ENCODE measurements at places on chromosomes 5 and 9.

DNA sequence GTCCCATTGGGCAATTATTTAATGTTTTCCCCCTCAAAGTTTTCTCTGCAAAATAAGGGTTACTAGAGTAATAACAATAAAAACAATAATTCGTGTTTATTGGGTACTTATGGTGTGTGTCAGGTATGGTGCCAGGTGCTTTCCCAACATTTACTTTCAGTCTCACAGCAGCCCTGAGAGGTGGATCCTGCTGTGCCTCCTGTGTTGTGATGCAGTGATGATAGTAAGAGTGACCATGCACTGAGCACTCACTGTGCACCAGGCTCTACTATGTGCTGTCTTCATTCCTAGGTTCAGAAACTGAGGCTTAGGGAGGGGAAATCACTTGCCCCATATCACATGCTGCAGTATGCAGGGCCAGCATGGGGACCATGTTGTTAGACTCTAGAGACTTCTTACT lies 15.5 kb downstream of the OTULINL start:
- DNase-seq: no peak

- no peak for DNase-seq
Observed at GRCh38 chr5:150137997-150138396, 17.6 kb downstream of the PDGFRB start.

DNA sequence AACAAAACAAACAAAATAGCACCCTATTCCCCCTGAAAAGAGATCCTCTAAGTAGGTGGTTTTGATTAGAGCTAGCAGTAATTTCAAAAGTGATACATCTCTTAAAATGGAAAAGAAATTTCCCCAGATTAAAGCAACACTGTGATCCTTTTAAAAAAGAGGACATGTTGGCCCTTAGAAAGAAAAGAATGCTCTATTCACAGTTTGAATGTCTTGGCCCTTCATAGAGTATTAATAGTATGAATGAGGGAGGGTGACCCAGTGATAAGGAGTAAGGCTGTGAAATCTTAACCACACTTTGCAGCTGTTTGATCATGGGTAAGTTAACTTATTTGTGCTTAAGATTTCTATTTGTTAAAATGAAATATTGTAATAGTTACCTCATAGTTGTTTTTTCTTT lies 467.7 kb upstream of the MEF2C start:
- DNase-seq: no peak

- DNase-seq: no peak
Observed at GRCh38 chr5:161385027-161385426, 161.5 kb downstream of the GABRB2 start.

GRCh38 chr5:176550275-176550831 lies 1.2 kb downstream of the CDHR2 start:
- no peak for DNase-seq

DNA sequence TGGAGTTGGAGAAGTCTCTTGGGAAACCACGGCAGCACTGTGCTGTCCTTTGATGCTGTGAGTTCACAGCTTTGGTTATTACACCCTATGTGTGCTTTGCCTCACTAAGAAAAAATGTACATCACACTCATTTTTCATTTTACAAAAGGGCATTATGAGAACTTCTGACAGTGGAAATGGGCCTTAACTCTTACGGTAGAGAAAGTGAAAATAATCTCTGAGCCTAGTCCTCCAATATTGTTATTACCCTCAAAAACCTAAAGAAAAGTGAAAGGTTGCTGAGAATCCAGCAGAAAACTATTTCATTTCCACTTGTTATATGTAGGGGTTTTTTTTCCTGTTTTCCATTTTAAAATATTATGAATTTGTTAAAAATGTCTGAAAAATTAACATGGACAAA lies 8.2 kb upstream of the OR13D1 start:
- no peak for DNase-seq

GRCh38 chr5:141618030-141618803 lies 583 bp downstream of the DIAPH1 start:
- DNase-seq: peak; percentile 90

GRCh38 chr5:169106911-169107706 lies 193.8 kb downstream of the SLIT3 start:
- no peak for DNase-seq

- DNase-seq: peak; percentile 74
Observed at GRCh38 chr9:131530546-131530919, 530 bp downstream of the UCK1 start.

GRCh38 chr9:81535542-81536241 lies 153.7 kb downstream of the TLE1 start:
- DNase-seq: peak; percentile 79

- DNase-seq: no peak
Observed at GRCh38 chr5:61019642-61020041, 74.6 kb downstream of the NDUFAF2 start.

DNA sequence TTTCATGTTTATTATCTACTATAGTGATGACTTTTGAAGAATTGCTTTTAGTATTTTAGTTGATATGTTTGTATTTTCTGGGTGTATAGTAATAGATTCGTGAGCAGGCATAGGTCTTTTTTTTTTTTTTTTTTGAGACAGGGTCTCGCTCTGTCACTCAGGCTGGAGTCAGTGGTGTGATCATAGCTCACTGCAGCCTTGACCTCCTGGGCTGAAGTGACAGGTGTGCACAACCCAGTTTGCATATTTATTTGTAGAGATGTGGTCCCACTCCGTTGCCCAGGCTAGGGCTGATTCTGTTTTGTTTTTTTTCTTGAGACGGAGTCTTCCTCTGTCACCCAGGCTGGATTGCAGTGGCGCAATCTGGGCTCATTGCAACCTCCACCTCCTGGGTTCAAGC lies 11.9 kb downstream of the ERBIN start:
- DNase-seq: no peak

- peak; percentile 14 for DNase-seq
Observed at GRCh38 chr9:29176786-29177185, 1603.5 kb upstream of the C9orf72 start.

- no peak for DNase-seq
Observed at GRCh38 chr5:127805448-127805847, 102.3 kb downstream of the CCDC192 start.

DNA sequence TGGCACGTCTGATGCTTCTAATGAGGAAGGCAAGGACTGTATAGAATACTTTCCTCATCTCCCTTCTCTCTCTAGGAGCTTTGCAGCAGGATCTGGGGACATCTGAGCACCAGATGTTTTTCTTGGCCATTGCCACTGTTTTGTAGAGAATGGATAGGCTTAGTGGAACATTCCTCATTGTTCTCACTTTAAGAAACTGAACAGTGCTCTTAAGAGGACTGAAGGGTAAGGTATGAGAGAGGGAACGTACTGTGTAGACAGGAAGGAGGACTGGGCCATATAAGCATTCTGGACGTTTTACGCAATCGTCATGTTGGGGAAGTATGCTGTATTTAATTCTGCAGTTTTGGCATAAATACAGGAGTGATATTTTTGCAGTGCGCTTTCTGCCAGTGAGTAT lies 70.6 kb downstream of the SMARCA2 start:
- no peak for DNase-seq

DNA sequence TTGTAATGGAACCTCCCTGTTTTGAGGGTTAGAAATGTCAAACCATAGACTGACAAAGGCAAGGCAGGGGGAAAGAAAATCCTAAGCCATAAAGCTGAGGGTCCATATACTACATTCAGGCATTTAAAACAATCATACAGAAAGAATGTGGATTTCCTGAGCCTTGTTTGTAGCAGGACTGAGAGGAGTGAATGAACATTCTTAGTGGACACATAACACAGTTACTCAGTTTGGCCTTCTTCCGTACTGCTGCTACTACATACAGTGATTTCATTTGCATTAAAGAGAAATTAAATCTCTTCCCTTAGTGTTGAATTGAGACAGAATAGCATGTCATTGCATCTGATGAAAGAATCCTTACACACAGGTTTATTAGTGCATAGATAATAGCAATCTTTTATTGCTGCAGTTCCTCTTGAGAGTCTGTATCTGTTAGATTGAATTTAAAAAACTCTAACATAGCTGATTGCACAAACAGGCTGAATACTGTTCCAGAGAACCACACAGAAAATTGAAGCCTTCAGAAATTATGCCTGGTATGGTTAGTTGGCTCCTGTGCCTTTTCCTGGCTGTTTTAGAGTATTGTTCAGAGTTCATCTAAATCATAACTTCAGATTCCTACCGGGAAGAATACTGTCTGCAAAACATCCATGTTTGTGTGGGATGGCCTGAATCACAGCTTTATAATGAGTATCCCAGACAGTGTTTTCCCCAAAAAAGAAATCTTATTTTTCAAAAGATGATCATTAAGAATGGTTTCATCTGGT lies 2.0 kb upstream of the MTX3 start:
- no peak for DNase-seq

- no peak for DNase-seq
Observed at GRCh38 chr9:34601937-34602573, 9.8 kb downstream of the RPP25L start.

GRCh38 chr5:32450952-32451351 lies 6.4 kb upstream of the ZFR start:
- no peak for DNase-seq

DNA sequence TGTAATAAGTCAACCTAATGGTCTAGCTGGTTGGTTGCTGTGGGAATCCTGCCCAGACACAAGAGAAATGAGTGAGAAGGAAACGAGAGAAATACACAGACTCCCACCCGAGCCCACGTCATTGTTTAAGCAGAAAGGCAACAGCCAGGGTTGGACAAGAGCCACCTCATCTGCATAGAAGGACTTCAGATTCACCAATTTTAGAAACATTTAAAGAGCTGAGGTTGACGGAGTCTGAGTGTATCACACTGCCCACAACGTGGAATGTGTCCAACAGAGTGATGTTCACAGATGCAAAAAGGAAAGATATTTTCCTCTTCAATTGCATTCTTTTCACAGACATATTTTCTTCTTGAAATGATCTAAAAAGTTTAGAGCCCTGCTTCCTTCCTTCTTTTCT lies 349.5 kb downstream of the AGTPBP1 start:
- no peak for DNase-seq

- DNase-seq: peak; percentile 69
Observed at GRCh38 chr9:72952914-72953313, at the start of gene ALDH1A1. ALDH1A1 (minus strand) TSS chr9:72953053; CDS start chr9:72953000, 53 bp downstream.

GRCh38 chr5:118076490-118076889 lies 911.9 kb downstream of the DTWD2 start:
- DNase-seq: no peak

DNA sequence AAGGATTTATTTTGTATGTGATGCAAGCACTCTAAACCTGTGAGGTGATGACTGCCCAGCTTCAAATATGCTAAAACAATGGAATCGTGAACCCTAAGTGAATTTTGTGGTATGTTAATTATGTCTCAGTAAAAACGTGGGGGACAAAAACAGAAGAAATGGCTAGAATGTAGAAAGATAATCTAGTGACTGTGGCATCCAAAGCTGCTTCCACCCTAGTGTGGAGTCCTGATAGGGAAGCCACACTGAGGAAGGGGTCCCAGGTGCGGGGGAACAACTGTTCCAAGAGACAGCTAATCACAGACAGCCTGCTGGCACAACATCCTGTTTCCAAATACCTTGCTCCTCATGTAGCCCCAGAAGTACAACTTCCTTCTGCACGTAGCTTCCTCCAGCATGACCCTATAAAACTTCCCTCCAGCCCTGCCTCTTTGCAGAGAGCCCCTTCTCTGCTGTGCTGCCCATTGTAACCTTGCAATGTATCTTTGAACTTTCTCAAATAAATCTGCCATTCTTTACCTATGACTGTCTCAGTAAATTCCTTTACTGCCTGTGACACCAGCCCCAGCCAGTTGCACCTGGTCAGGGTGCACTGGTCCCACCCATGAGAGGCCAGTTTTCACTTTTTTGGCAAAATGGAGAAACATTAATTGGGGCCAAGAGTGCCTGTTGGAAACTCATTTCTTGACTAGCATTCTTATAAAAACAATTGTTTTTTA lies 4.9 kb downstream of the GMCL2 start:
- no peak for DNase-seq

- DNase-seq: no peak
Observed at GRCh38 chr5:112885001-112885400, 23.9 kb downstream of the SRP19 start.

DNA sequence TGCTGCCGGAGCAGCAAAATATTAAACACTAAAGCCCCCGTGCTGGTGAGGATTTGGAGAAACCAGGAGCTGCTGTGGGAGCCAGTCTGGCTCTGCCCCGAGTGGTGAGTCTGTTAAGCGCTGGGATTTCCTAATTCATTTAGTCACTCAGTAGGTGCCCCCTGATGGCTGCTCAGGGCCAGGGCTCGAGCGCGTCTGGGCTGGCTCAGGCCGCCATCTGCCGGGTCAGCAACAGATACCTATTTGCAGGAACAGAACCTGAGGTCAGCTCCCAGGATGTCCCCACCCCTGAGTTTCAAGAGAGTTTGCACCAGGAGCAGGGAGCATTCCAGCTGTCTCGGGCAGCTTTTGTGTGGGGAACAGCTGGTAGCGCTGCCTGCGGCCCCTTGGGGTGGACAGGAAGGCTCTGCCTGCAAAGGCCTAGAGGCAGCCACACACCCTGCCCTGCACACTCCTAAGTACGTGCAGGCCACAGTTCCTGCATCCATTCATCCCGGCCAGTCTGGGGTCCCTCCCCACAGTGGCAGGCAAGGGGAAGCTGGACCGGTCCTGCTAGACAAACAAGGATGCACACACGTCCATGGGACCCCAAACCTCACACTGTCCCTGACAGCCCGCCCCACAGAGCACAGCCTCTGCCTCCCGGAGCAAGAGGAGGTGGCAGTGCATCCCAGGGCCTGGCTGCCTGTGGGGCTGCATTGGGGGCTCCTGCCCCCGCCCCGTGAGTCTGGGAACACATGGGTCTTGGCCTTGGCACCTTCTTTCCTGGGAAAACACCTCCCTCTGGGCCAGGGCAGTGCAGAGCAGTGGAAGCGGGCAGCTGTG lies 83.7 kb downstream of the ADAMTS2 start:
- no peak for DNase-seq

GRCh38 chr9:129026442-129027223 lies 1.5 kb downstream of the SH3GLB2 start:
- DNase-seq: peak; percentile 37

- DNase-seq: no peak
Observed at GRCh38 chr9:37620396-37620795, 28.0 kb upstream of the TOMM5 start.

DNA sequence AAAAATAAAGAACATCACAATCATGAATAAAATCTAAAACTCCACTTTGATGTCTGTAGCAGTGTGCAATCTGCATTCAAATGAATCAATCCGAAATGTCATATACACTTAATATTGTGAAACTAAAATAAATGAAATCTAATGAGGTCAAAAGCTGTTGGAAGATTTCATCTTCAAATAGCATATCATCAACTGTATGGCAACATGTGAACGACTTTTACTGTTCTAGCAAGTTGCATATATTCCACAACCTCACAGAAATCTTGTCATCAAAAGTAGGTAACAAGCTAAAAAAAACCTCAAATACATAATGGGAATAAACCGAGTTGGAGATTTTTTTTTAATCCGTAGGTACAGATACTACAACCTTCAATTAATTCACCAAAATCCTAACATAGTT lies 1.2 kb downstream of the PTBP3 start:
- DNase-seq: no peak

GRCh38 chr5:38782180-38782835 lies 63.5 kb upstream of the OSMR start:
- DNase-seq: peak; percentile 4

GRCh38 chr5:158502686-158503085 lies 597.0 kb downstream of the EBF1 start:
- DNase-seq: no peak

Measured in kidney tubule cell (primary cell).